ENCODE measurements at places on chromosomes 6 and 20. TPM values are rescaled to one million over a fixed set of nuclear protein-coding genes. Genes with fewer than 3 reads are reported as not detected.

DNA sequence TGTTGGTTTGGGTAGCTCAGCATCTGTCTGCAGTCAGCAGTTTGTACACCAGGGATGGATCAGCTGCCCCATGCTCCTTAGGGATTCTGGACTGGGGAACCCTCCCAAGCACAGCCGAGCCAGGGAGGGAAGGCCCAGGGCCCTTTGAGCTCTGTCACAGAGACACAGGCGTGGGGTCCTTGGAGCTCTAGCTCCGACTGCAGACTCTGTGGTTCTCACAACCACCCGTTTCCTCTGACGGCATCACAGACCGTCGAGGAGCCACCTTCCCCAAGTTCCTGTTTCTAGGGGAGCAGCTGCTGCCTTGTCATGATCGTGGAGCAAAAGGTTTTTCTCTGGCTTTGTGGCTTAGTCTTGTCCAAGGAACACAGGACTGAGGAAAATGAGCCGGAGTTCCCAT is at the start of gene SLA2:
Gene SLA2, minus strand, starts transcription at position 199 of the 400 bp plus-strand sequence. CDS start 4,861 bp downstream, outside the sequence.
- no peak for DNase-seq
- H3K27me3 ChIP-seq: no peaks in the 10 kb centered on the region
- H3K27ac ChIP-seq: no peak within 1 kb of the TSS
- H3K4me1 ChIP-seq: no peaks in the 10 kb centered on the region
- H3K36me3 ChIP-seq: no peaks in the 10 kb centered on the region

GRCh38 chr6:165758441-165758840 is 95.4 kb upstream of the PDE10A start:
- H3K27ac ChIP-seq: no peak overlapping the region
- no peaks in the 10 kb centered on the region for H3K27me3 ChIP-seq
- no peak for DNase-seq
- H3K36me3 ChIP-seq: no peaks in the 10 kb centered on the region

GRCh38 chr6:162363757-162364156 is 363.8 kb downstream of the PRKN start:
- no peaks in the 10 kb centered on the region for H3K36me3 ChIP-seq
- H3K27ac ChIP-seq: no peak overlapping the region
- DNase-seq: no peak
- peaks cover under 1% of the 10 kb centered on the region for H3K4me1 ChIP-seq

DNA sequence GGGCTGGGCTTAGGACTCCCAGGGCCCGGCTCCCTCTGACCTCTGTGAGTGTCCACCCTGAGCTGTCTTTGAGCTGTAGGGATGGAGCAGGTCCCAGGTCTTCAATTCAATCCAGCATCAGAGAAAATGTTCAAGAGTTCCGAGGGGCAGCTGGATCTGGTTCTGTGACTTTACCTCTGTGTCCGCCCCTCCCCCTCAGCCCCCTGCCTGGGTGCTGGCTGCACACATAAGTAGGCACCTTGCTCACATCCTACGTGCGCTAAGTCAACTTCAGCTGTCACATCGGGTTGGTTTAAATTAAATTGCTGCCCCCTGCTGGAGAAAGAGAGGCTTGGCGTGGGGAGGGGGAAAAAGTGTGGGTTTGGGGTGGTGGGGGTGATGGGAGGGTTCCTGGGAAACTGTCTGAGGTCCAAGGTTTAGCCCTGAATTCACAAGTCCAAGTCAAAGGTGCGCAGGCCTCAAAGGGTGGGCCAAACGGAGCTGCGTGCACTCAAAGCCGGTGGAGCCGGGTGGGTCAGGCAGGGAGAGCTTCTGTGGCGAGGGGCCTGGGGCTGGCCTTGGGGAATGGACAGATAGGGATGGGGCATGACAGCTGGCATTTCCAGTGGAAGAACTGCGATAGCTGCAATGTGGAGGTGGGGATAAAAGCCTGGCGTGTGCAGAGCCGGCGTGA is 3.0 kb downstream of the WFDC5 start:
- H3K36me3 ChIP-seq: no peaks in the 10 kb centered on the region
- no peak overlapping the region for H3K4me3 ChIP-seq
- peaks cover 4% of the 10 kb centered on the region for H3K27me3 ChIP-seq
- H3K4me1 ChIP-seq: no peaks in the 10 kb centered on the region

Gene CST5
- 0.35 TPM for total RNA-seq

Gene TRIM31
- not detected for total RNA-seq

Gene ZNF184
- 4.8 TPM for total RNA-seq

Gene MPC1
- total RNA-seq: 22.8 TPM

Gene THBD
- total RNA-seq: 22.7 TPM

All from adrenal gland (tissue), 19 donors.